Memory B cell (primary cell): ENCODE measurements at places on chromosomes 3 and 15.

GRCh38 chr3:114392831-114393230, 99.0 kb downstream of the TIGIT start:
- DNase-seq: no peak

GRCh38 chr3:50549226-50549625, 18.3 kb downstream of the C3orf18 start:
- DNase-seq: no peak

GRCh38 chr3:102443021-102443420, 8.2 kb downstream of the ZPLD1 start:
- no peak for DNase-seq

- no peak for DNase-seq
Measured at GRCh38 chr3:77436908-77437307, 397.0 kb downstream of the ROBO2 start.

- DNase-seq: no peak
Measured at GRCh38 chr15:91857772-91858171, 4.3 kb downstream of the SLCO3A1 start.

DNA sequence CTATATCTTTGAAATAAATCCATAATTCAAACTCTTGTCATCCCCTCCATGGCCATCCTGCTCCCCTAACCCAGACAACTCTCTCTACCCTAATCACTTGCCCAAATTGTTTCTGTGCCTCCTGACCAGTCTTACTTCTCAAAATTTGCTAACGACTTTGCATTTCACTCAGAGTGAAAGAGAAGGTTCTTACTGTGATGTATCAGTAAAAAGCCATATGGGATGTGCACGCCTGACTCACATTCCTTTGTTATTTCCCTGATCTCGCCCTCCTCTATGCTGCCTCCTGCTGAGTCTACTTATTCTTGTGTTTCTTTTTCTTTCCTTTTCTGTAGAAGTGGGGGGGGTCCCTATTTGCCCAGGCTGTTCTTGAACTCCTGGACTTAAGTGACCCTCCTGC, 487.2 kb upstream of the FRG2C start:
- no peak for DNase-seq

GRCh38 chr3:170196833-170197232, 15.3 kb upstream of the PHC3 start:
- DNase-seq: no peak

DNA sequence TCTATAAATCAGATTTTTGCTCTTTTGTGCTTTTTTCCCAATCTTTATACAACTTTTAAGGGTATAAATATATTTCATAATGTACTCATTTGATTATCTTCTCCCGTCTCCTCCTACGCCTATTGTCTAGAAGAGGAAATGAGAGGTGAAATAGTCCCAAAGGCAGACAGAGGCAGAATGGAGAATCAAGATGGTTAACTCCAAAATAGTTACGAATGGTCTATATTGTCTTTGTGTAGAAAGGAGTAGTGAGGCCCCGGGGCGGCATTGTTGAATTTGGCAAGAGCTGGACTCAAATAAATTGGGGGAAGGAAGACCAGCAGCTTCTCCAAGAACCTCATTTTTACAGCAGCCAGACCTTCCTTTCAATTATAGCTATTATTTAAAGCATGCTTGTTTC, 23.9 kb downstream of the ITPR1 start:
- no peak for DNase-seq

DNA sequence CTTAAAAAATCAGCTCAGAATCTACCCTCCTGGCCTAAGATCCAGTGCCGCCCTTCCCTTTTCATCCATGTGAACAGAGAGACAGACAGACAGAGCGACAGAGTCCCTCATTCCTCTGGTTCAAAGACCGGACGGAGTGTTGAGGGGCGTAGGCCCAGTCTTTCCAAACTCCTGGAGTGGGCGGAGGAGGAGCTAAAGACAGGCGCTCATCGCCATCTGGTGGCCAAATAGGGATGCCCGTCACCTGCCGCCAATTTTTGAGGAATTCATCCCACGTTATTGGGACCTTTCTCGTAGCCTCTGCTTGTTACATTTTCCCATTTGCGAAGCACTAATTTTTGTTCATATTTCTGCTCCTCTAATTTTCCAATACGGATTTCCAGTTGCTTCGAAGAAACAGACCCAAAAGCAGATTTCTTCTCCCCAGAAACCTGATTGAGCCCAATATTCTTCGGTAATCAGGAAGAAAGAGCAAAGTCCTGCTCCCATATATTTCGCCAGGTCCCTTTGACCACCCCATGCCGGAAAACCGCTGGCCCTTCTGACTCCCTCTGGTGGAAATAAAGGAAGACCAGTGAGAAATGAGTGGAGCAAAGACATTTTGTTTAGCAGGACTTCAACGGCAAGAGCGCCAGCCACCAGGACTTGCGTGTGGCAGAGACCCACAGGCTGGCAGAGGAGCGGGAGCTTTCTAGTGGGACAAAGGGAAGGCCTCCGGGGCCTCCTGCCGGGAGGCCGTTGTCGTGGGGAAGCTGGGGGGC, 88.0 kb downstream of the LRRK1 start:
- DNase-seq: peak; percentile 65

DNA sequence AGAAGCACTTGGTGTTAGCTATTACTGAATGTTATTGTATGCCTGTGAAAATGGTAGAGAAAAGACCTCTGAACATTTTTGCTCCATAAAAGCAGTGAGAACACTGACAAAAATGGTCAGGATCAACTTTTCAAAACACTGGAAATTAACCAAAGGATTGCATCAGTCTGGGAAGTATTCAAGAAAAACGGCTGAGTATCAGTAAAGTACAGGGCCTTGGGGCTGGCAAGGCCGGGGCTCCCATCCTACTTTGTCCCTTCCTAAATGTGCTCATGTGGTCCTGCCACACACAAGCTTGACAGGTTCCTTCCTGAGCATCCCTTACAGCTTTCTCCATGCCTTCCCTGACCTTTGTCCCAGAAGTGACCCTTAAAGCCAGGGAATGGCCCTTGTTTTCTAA, 84.0 kb downstream of the CFAP20DC start:
- no peak for DNase-seq

GRCh38 chr3:100277255-100277800, 16.5 kb downstream of the TBC1D23 start:
- DNase-seq: no peak

- DNase-seq: no peak
Measured at GRCh38 chr3:9349321-9350117, 13.3 kb upstream of the THUMPD3 start.

GRCh38 chr3:40885430-40885829, 313.9 kb upstream of the CTNNB1 start:
- DNase-seq: no peak

- no peak for DNase-seq
Measured at GRCh38 chr3:120472121-120472844, 21.5 kb upstream of the FSTL1 start.

GRCh38 chr3:159850481-159850880, 138.2 kb upstream of the IL12A start:
- no peak for DNase-seq

GRCh38 chr3:16255726-16256125, 9.0 kb downstream of the DPH3 start:
- no peak for DNase-seq

- DNase-seq: no peak
Measured at GRCh38 chr15:28208583-28208982, 109.5 kb upstream of the OCA2 start.

DNA sequence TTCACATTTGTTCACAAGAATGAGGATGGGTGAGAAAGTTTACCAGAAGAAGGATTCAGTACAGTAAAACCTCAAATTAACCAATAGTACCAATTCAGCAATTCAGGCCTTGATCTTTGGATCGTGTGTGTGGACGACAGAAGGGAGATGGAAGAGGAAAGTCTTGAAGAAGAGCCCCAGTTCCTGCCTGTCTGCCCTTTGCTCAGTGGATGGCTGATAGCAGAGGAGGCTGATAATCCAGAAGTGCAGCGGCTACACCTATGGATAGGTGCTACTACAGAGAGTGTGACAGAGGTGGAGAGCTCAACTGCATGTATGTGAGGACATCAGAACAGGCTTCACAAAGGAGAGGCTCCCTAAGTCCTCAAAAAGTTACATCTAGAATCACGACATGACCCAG, 29.2 kb upstream of the PLXND1 start:
- DNase-seq: no peak

DNA sequence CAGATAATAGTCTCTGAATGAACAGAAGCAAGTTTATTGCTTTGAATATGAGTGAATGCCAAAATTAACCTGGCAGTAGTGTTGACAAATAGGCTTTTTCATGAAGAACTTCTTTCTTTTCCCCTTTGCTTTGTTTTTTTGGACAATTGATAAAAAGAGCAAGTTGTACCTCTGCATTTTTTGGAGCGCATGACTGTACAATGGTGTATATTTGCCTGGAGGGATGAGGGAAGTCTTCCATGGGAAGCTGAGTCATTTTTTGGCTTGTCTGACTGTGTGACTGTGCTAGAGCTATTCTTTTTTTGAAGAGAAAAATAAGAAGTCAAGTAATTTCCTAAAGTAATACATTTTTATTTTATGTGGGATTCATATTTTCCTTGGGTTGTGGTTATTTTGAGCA, 186.9 kb downstream of the KLHL25 start:
- no peak for DNase-seq

GRCh38 chr15:53209396-53210042, 419.4 kb upstream of the ONECUT1 start:
- DNase-seq: no peak

- DNase-seq: no peak
Measured at GRCh38 chr15:80350941-80351610, 53.1 kb upstream of the ARNT2 start.

DNA sequence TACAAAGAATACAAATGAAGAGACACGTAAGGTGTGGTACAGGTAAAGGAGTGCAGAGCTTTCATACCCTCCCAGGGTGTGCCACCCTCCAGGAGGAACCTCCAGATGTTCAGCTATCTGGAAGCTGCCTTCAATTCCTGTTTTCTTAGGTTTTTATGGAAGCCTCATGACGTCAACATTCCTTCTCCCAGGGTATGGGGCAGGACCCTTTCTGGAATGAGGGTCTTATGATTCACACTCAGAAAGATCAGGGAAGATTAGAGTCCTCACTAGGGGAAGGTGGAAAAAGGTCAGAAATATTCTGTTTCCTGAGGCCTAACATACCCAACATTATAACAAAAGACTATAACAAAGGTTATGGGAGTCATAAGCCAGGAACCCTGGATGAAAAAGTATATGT, 99.8 kb upstream of the PLCL2 start:
- no peak for DNase-seq

GRCh38 chr3:136109499-136109898, 86.6 kb downstream of the MSL2 start:
- no peak for DNase-seq

DNA sequence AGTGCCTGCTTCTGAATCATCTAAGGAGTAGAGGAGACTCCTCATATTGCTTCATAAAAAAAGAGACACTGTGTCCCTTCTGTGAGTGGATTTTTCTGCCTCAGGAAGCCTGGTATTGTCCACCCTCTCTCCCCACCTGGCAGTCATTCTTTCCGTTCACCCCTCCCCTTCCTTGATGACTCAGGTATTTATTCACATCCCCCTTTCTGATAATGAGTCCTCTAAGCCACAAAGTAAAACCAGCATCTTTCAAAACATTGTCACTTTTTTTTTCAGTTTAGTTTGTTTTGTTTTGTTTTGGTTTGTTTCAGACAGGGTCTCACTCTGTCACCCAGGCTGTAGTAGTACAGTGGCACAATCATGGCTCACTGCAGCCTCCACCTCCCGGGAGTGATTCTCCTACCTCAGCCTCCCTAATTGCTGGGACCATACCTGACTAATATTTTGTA, 65.2 kb upstream of the UBE2E1 start:
- DNase-seq: no peak

GRCh38 chr15:52709187-52709981, 30.2 kb upstream of the ATOSA start:
- peak; percentile 51 for DNase-seq

DNA sequence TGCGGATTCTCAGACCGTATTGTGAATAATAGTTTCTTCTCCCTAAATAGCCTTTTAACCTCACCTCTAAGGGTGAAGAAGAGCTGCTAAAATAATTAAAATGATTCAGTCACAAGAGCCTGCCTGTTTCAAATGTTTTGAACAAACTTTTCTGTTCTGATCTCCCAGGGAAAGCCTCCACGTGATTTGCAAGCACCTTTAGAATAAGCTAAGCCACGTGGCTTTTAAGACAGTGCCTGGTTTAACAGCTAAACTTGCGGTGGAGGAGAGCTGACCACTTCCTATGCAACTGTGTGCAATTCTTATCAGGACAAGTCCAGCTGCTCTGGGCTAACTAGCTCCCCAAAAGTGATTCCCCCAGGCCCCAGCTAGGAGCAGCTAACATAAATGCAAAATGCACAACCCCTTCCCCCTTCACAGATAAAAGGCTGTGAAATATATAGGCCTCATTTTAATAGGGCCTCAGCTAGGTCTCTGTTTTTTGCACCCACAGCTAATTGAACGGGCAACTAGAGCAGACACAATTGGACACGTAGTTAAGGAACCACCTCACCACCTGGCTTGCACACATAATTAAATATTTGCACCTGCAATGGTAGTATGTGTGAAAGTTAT, 401.2 kb upstream of the NR2F2 start:
- no peak for DNase-seq

DNA sequence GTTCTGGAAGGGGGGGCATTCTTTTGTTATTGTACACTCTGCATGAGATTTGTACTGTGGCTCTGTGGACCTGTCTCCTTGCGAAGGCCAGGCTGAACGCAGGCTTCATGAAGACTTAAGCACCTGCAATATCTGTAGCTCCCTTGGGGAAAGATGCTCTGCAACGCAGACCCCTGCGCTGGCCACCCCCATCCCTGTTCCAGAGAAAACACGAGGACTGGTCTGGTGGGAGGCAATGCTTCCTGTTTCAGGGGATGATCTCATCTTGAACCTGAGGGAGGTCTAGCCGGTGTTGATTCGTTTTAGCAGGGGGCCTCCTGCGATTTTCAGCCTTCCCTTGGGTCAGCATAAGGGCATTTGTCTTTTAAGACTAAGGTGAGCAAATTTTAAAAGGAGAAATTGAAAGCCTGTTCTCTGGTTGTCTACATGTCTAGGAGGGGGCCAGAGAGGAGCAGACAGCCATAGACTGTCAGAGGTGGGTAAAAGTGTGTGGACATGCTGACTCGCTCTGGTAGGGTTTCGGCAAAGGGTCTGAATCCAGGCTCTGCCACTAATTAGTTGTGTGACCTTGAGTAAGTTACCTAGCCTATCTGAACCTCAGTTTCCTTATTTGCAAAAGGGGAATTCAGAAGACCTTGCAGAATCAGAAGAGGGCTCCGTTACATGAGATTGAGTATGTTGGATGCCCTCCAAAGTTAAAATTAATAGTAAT, 80.9 kb upstream of the RASGRF1 start:
- no peak for DNase-seq

DNA sequence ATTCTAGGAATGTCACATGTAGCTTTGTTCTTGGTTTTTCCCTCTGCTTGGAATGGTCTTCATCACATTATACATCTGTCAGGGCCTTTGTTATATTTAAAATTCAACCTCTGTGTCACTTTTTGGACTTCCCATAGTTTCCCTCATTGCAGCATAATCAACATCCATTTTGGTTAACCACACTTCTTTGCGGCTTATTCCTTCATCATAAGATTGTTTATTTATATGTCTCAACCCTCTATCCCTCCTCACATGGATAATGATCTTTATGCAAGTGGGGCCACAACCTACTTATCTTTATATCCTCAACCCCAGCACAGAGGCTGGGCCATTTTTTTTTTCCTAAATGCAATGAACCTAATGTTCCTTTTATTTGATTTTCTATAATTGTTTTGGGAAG, 260.0 kb upstream of the THBS1 start:
- DNase-seq: no peak
